BJ (cell line): ENCODE measurements at places on chromosomes 7 and 10.

DNA sequence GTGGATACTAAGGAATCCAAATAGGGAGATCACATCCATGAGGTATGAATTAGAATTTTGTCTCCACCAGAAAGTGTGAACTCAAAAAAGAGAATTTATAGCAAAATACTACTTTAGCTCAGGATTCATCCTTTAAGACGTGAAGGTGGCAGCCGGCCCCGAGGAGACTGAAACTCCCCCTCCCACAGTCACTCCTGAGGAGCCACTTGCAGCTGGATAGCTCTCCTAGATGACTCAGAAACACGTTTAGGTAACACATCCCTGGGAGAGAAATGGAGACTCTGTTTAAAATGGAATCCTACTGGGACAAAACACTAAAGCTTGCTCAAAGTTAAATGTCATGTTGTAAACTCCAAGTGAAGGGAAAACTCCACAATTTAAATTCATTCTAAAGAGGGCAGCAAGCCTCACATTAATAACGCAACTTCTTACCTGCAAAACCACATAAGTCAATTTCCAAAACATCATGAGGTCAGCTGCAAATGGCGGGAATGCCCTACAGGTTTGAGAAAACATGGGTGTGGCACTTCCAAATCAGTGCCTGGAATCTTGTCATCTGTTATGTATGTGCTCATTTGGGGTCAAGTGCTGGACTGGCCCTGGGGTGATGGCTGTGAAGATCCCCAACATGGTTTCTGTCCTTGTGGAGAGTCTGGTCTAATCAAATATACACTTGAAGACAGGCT lies 46.2 kb downstream of the ICA1 start:
- no peak for DNase-seq

DNA sequence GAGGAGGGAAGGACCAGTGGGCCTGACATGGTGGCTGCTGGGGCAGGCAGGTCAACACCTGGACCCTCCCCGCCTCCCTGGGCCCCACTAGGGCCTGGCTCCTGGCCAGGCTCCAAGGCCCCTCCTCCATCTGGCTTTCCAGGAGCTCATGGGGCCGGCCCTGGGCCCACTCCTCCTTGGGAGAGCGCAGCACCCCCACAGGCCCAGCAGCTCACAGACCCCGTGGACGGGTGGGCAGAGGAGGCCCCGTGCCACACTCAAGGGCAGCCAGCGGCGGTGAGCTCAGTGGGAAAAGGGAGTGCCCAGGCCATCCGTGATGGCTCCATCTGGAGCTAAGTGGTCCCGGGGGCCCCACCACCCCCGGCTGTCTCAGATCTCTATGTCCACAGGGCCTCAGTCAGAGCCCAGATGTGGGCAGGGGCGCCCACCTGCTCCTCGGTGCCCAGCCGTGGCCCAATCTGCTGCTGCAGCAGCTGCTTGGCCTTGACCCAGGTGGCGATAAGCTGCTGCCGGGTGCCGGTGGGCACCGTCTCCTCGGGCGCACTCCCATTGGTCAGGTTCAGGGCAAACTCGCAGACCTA lies 32.8 kb downstream of the CFAP46 start:
- DNase-seq, result no peak

- DNase-seq, result no peak
Observed at GRCh38 chr7:149787428-149788299, 14.3 kb upstream of the ZNF467 start.

- DNase-seq, result no peak
Observed at GRCh38 chr7:131689662-131690234, 133.3 kb upstream of the PODXL start.

GRCh38 chr10:114703377-114704107 lies 45.5 kb upstream of the ABLIM1 start:
- no peak for DNase-seq

- DNase-seq, result no peak
Observed at GRCh38 chr7:131948434-131949053, 392.1 kb upstream of the PODXL start.

DNA sequence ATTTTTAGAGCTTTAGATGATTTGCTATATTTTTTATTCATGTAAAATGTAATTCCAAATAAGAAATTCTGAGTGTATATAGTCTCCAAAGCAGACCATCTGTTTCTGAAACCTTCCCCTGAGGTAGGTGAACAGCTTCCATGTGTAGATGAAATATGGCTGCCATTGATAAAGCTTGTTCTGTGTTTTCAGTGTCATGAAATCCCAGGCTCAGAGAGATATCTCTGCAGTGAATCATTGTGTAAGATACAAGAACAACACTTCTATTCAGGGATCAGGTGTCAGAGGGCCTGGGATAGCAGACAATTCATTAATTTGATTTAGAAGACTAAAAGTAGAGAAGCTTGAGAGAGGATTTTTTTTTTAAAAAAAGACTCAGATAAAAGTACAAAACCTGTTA lies 29.1 kb downstream of the ACTA2 start:
- no peak for DNase-seq

- no peak for DNase-seq
Observed at GRCh38 chr10:91226093-91226492, 5.6 kb downstream of the PCGF5 start.

GRCh38 chr10:20207653-20208052 lies 391.4 kb downstream of the PLXDC2 start:
- DNase-seq, result no peak

- no peak for DNase-seq
Observed at GRCh38 chr10:13784067-13784466, 197.3 kb downstream of the PRPF18 start.

DNA sequence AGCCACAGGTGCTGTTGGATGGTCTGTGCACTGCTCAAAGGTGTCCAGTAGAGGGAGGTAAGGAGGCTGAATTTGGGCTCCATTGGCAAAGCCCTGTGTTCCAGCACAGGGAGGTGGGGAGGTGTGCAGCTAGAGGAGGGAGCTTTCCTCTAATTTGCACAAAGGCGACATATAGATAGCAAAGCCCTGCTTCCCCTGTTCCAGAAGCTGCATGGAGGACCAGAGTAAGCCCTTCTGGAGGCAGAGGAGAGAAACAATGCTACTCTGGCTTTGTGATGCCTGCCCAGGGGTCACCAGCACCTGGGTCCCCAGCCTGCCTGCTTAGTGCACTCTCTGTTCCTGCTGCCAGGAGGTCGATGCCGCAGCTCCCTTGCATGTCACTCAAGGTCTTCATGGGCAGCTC lies 3.4 kb upstream of the ARHGAP22 start:
- no peak for DNase-seq

DNA sequence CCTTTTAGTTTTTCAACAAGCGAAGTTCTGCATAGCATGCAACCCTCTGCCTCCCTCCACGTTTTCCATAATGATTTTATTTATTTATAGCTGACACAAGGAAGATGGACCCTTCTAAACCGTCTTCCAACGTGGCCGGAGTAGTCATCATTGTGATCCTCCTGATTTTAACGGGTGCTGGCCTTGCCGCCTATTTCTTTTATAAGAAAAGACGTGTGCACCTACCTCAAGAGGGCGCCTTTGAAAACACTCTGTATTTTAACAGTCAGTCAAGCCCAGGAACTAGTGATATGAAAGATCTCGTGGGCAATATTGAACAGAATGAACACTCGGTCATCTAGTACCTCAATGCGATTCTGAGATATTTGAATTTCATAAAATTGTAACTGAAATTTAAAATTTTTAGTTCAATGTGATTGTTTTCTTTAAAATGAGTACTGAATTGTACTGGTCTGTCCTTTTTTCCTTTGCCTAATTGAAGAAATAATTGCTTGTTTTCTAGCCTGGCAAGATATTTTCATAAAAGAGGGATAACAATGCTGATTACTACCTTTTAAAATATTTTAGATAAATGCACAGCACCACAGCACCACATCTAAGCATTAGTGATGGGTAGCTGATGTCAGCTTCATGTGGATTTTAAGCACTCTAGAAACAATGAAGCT lies 41.5 kb upstream of the SLC39A12 start:
- DNase-seq, result peak; percentile 6

GRCh38 chr7:75033826-75034225 lies 39.8 kb downstream of the RCC1L start:
- no peak for DNase-seq

DNA sequence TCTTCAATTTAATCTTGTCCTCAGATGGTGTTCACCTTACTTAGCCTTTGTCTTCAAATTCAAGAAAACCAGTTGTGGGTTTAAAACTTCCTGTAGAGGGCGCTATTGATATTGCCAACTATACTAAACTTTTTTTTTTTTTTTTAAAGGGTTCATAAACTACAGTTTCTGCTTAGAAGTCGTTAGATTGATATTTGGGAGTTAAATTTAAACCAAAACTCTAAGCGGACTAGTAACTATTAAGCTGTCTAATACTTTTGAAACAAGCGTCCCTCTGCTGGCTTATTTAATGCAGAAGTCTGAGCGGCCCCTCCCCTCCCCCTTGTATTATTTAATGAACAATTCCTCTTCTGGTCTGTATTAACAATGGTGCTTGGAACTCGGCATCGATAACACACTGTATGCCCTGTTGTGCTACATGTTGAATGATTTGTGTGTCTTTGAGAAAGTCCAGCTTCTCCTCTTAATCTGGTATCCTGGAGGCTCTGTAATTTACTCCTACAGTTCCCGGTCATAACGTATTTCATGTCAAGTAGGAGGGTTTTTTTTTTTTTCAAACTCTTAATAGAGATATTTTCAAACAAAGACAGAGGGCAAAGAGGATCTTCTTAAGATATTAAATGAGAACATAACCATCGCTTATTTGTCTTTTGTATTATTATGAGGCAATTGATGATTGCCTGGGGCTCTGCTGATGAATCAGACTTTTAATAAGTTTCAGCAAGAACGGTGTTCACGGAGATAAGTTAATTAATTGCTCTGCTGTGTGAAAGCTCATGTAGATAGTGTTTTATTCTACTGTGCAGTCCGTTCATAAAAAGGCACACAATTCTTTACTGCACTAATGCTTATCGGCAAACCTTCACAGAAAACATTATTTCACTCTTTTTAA lies 22.6 kb upstream of the CREB5 start:
- DNase-seq, result no peak
